Right cardiac atrium (tissue), 5 donors: ENCODE measurements at places on chromosomes 3 and 15.

- DNase-seq: no peak
Measured at GRCh38 chr3:184523825-184524615, 37.6 kb upstream of the EPHB3 start.

- no peak for DNase-seq
Measured at GRCh38 chr3:107641572-107642307, 119.0 kb downstream of the BBX start.

DNA sequence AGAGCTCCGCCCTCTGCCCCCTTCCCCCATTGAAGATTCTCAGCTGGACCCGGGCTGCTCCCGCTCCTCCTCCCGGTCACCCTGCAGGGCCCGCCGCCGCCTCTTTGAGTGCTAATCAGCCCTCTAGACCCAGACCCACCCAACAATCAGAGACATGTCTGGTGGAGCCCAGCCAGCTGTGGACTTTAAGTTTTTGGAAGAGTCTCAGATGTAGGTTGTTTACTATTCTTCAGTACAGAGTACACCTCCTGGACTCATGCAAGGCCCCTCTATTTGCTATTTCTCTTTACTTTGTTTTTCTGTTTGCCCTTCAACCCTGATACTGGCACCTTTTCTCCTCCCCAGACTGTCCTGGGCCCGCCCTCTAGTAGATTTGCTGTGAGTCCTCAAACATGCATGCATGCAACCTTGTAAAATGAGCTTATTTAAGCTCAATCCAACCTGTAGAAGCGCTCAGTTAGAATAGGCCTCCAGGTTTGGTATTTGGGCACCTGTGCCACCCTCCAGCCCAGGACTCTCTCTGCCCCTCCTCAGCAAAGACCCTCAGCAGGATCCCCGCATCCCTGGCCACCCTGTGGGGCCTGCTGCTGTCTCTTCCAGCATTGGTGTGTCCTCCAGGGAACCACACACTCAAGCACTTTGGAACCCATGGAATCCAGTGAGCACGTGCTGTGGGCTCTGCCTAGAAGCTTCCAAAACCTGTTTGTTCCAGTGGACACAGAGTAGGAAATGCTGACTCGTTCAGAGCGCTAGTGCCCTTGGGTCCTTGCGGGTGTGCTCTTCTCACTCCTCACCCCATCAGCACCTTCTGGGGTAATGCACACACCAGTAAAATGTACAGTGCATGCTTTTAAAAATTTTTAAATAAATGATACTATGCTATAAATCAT lies 4.6 kb downstream of the PRR23E start:
- DNase-seq: no peak

DNA sequence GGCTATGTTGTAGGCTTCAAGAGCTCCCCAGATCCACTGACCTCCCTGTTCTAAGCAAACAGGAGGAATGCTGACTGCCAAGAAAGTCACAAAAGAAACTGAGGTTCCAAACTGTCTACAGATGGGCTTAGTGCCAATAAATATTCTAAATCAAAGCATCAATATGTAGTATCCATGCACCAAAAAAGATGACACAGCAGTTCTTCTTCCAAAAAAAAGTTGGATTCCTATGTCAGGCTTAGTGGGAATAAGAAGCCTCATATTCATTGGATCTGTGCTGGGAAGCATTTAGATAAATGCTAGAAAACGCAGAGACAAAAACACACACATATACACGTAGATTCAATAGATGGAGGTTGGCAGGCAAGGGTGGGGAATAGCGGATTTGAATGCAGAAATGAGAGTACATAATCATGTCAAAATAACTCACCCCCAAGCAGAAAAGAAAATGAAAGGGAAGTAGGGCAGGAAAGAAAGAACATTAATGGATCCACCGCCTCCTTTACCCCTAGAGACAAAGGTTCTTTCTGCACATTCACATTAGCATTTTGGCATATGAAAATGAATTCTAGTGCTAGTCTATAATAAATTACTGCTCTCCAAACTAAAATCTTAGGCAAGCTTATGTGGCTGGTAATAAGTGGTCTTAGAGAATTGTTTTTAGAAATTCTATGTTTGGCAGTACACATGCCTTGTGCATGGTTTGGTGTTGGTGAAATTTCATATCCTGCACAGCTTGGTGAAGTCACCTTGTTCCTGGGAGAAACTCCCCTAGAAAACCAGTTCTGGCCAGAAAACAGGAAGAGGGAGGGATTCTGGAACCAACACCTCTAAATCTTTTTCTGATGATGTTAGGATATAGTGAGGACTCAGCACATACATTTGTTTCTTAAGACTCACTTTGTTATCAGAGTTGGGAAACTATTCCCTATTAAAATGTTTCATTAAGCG lies 283.4 kb downstream of the LSAMP start:
- no peak for DNase-seq
